ENCODE measurements at places on chromosomes 16 and 17. TPM values are rescaled to one million over a fixed set of nuclear protein-coding genes. Genes with fewer than 3 reads are reported as not detected.

HAP1 gene
- total RNA-seq = 0.19 TPM

SLC2A4 gene
- total RNA-seq = 0.32 TPM

- H3K36me3 ChIP-seq = no peaks in the 10 kb centered on the region
- no peak overlapping the region for H3K4me3 ChIP-seq
- no peak overlapping the region for H3K27ac ChIP-seq
- peaks cover 3% of the 10 kb centered on the region for H3K4me1 ChIP-seq
These were observed 4.1 kb upstream of the FOXF1 start for GRCh38 chr16:86505899-86506864.

- H3K27me3 ChIP-seq = no peaks in the 10 kb centered on the region
- no peak overlapping the region for H3K27ac ChIP-seq
- H3K4me1 ChIP-seq = no peaks in the 10 kb centered on the region
- peaks cover 7% of the 10 kb centered on the region for H3K36me3 ChIP-seq
- no peak for DNase-seq
These were observed 30.0 kb downstream of the SIAH1 start for GRCh38 chr16:48354877-48355855.

- DNase-seq = peak; percentile 11
- H3K27me3 ChIP-seq = no peaks in the 10 kb centered on the region
- H3K4me3 ChIP-seq = no peak overlapping the region
- no peaks in the 10 kb centered on the region for H3K36me3 ChIP-seq
- no peak overlapping the region for H3K27ac ChIP-seq
These were observed 26.5 kb upstream of the SLC39A11 start for GRCh38 chr17:73118951-73119391.

DNA sequence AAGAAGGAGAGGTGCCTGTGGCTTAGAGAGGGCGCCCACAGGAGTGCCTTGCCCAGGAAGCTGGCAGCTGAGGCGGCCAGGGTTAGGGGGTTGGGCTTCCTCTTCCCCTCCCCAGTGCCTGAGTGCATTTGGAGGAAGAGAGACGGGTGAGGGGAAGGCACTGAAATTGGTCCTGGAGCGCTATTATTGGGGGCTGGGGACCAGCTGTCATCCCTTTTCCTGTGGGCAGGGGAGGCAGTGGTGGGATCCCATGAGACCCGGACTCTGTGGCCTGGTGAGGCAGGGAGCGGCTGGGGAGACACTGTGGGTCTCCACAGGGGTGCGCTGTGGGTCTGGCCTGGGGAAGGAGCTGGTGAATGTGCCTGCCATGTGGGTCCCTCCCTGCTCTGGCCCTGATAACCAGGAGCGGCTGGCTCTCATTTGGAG lies 259.7 kb downstream of the SEC14L1 start:
- H3K36me3 ChIP-seq = no peaks in the 10 kb centered on the region
- no peak overlapping the region for H3K27ac ChIP-seq
- no peak overlapping the region for H3K4me3 ChIP-seq

GRCh38 chr16:56277075-56277474 lies 85.8 kb downstream of the GNAO1 start:
- no peak overlapping the region for H3K4me3 ChIP-seq
- H3K27me3 ChIP-seq = no peaks in the 10 kb centered on the region
- no peaks in the 10 kb centered on the region for H3K36me3 ChIP-seq
- no peak overlapping the region for H3K27ac ChIP-seq
- H3K4me1 ChIP-seq = no peaks in the 10 kb centered on the region
- no peak for DNase-seq

DNA sequence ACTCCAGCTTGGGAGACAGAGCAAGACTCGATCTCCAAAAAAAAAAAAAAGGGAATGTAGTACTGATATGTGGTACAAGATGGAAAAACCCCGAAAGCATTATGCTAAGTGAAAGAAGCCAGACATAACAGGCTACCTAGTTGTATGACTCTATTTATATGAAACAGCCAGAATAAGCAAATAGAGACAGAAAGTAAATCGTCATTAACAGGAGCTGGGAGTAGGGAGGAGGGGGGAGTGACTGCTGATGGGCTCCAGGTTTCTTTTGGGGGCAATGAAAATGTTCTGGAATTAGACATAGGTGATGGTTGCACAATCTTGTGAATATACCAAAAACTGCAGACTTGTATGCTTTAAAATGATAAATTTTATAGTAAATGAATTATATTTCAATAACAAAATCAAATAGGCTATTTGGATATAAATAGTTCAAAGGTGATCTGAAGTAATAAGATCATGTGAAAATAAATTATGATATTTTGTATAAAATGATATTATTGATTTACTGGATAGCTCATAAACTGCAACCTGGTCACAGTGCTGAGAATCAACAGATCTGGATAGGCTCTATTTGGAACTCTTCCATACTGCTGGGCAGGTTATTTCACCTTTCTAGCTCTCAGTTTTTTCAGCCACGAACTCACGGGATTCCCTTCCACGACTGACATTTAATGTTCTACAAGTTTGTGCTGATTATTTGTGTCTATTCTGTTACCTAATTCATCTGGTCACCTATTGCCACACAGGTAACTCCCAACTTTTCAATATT lies 27.1 kb downstream of the ZNF652 start:
- peaks cover 8% of the 10 kb centered on the region for H3K4me1 ChIP-seq
- no peak for DNase-seq
- no peak overlapping the region for H3K4me3 ChIP-seq
- no peaks in the 10 kb centered on the region for H3K27me3 ChIP-seq
- H3K36me3 ChIP-seq = no peaks in the 10 kb centered on the region

DNA sequence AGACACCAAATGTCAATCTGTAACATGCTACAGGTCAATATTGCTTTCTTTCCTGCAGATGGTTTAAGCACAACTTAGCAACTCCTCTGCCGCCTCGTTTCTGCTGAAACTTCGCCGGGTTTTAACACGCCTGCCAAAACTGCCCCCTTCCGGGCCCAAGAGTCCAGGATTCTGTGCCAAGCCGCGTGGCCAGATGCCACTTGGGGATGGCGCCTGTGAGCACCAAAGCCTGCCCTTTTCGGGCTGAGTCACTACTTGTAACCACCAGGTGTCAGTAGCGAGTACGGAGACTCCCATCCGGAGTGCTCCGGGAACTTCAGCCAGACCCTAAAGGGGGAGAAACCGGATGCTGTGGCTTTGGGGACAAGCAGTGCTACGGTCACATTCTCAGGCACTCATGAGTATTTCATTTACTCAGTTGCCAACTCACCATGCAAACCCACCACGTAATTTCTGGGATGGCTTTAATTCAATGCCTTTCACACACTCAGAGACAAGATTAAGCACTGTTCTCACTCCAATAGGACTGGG lies 7.8 kb downstream of the PMP22 start:
- H3K4me3 ChIP-seq = no peak overlapping the region
- DNase-seq = peak; percentile 81
- H3K27me3 ChIP-seq = no peaks in the 10 kb centered on the region

- DNase-seq = no peak
- no peak overlapping the region for H3K4me3 ChIP-seq
- no peak overlapping the region for H3K27ac ChIP-seq
- no peaks in the 10 kb centered on the region for H3K36me3 ChIP-seq
- no peaks in the 10 kb centered on the region for H3K4me1 ChIP-seq
These were observed 52.1 kb downstream of the CACNG3 start for GRCh38 chr16:24308200-24308599.

DNA sequence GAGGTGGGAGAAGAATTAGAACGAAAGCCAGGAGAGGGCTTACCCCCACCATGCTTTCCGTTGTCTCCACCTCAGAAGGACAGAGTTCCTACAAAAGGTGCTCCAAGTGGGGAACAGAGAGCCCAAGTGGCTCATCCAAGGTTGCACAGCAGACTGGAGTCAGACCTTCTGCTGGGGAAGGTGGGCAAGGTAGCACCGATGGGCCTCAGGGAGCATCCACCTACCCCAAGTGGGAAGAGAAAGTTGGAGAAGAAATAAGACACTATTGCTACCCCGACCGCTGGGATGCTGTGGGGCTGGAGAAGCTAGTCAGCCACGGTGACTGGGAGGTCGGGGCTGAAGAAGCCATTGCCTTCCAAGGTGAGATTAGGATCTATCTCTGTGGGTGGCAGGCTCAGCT lies 21.5 kb downstream of the UNC119 start:
- no peaks in the 10 kb centered on the region for H3K36me3 ChIP-seq
- H3K27me3 ChIP-seq = no peaks in the 10 kb centered on the region
- H3K27ac ChIP-seq = no peak overlapping the region
- no peak overlapping the region for H3K4me3 ChIP-seq

GRCh38 chr17:46974086-46974485 lies 5.0 kb downstream of the RPRML start:
- H3K4me1 ChIP-seq = no peaks in the 10 kb centered on the region
- no peak overlapping the region for H3K4me3 ChIP-seq
- no peak overlapping the region for H3K27ac ChIP-seq
- H3K36me3 ChIP-seq = no peaks in the 10 kb centered on the region

DNA sequence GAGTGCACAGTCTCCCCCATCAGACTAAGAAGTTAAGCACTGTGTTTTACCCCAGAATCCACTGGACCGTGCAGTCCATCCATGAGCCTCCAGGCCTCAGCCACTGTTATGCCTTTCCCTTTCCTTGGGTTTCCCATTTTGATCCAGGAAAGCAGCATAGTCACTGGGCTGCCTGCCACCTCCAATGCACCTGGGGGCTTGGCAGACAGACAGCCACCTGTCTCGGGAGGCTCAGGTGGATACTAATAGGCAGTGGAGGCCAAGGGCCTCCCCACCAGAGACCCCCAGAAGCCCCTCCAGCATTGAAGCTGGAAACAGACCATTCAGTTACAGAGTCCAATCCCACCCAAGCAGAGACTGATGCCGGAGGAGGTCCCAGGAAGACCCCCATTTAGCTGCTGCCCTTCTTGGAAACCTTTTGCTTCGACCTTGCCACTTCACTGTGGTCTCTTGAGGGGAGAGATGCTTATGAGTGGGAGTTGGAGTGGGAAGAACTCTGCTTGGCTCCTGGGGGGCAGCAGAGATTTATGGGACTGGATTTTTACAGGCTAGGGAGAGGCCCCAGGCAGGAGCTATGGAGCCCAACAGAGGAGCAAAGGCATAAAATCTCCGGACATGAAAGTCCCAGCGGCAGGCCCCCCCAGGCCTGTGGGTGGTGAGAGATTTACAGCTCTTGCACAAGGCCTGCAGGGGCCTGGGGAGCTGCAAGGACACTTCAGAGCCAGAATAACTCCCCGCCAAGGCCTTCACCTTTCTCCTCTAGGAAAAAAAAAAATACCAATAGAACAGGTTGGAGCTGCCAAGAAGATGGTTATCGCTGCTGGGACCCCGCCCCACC lies 12.2 kb upstream of the SP2 start:
- H3K4me3 ChIP-seq = no peak overlapping the region
- H3K27me3 ChIP-seq = no peaks in the 10 kb centered on the region
- H3K36me3 ChIP-seq = no peaks in the 10 kb centered on the region
- no peak for DNase-seq
- H3K27ac ChIP-seq = no peak overlapping the region
